ENCODE measurements at places on chromosomes 4 and X.

DNA sequence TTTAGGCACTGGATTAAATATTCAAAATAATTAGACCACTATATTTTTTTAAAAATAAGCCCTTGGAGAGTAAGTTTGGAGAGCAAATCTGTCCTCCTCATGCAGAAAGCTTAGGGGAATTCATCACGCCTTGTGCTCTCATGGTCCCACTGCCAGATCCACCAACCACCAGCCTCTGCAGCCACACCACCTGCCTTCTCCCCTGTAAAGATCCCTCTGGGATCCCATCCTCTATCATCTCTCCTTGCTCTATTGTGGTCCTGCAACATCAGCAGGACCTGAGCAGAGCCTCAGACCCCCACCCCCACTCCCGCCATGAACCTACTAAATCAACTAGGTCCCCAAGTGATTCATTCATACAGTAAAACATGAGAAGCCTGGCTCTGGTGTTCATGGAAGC lies 482.6 kb upstream of the GALNT7 start:
- no peak for DNase-seq

- DNase-seq = no peak
Measured at GRCh38 chr4:40987151-40987550, 227.2 kb downstream of the APBB2 start.

- no peak for DNase-seq
Measured at GRCh38 chr4:6325788-6326290, 56.2 kb downstream of the WFS1 start.

GRCh38 chr4:73499996-73500765 lies 18.6 kb downstream of the AFM start:
- no peak for DNase-seq

DNA sequence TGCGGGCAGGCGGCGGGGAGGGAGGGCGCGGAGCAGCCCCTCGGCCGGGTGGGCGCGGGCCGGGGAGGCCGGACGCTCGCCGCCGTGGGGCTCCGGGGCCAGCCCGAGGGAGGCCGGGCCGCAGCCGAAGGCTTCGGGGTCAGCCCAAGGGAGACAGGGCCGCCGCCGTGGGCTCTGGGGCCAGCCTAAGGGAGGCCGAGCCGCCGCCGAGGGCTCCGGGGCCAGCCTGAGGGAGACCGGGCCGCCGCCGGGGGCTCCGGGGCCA lies 251 bp downstream of the KIAA0232 start:
- no peak for DNase-seq

- DNase-seq = peak; percentile 57
Measured at GRCh38 chrX:34624416-34624815, 32.7 kb downstream of the TMEM47 start.

DNA sequence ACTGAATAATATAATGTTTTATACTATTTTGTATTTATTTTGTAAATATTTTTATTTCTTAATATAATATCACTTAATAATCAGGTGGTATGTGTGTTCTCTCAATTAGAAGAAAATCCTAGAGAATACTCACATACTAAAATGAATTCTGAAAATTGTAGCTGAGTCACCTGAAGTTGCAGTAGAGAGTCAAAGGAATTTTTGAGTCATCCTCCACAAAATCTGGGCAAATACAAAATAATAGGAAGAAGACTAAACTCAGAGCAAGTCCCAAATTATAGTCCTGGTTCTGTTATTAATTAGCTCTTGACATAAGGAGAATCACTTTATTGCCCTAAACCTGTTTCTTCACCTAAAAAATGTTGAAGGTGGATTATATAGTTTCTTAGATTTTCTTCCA lies 57.8 kb downstream of the SPATA4 start:
- no peak for DNase-seq

- no peak for DNase-seq
Measured at GRCh38 chrX:97638621-97639020, 754.9 kb downstream of the RPA4 start.

GRCh38 chr4:168791376-168791775 lies 218.7 kb downstream of the CBR4 start:
- DNase-seq = no peak

- no peak for DNase-seq
Measured at GRCh38 chr4:183607894-183608293, 51.1 kb downstream of the RWDD4 start.

DNA sequence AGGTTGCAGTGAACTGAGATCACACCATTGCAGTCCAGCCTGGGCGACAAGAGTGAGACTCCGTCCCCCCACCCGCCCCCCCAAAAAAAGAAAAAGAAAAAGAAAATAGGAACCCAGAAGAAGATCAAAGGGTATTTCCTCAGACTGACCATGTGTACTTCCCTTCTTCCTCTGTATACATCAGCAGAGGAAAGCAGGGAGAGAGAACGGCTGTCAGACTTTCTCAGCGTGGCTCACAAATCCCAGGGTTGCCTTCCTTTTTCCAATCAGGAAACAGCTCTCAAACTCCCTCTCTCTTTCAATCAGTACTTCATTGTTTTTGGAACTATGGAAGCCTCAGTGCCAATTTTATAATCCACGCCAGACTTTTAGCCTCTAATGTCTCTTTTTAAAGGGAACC lies 59.1 kb downstream of the CHRNA9 start:
- DNase-seq = no peak

- DNase-seq = no peak
Measured at GRCh38 chr4:76607846-76608245, 172.8 kb downstream of the SHROOM3 start.

DNA sequence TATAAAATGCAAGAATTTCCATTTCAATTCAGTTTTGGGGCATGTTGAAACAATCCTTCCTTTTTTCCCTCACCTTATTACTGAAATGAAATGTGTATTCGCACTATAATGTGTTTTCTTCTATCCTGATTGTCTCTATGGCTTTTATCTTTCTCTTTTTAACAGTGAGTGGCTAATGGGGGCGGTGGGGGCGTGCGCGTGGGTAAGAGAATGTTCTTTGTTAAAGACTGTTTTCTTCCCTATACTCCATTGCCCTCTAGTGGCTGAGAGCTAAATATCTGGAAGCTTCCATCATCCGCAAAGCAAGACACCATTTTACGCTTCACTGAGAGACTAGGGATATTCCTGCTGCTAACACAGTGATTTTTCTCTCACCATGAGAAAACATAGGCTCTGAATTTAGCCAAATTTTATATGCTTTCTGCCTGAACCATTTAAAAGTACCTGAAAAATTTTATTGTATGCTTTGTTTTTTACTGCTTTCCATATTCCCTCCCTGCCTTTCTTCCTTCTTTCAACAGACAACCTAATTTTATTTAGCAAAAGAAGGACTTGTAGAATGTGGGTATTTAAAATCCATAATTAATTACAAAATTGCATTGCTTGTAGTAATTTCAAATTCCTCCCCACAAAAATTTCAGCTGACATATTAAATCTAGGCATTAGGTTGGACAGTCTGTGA lies 194.0 kb downstream of the GASK1B start:
- peak; percentile 84 for DNase-seq

DNA sequence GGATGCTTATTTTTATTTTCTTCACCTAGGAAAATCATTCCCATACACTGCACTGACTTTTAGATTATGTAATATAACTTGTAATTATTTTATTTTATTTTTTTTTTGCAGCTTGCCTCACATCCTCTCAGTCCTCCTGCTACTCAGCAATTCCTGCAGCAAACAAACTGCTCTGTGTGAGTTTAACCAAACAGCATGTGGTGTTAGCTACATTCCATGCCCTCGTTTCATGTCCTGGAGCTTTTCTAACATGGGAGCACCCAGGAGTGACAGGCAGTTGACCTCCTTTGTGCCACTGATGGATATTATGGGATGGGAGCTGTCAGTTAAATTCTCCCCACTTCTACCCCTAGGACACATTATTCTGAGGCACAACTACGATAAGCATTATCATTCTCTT lies 24.8 kb downstream of the CXCL1 start:
- DNase-seq = no peak

GRCh38 chrX:119573840-119574393 lies 446 bp upstream of the UBE2A start:
- DNase-seq = no peak

GRCh38 chr4:105369988-105370387 lies 103.9 kb downstream of the PPA2 start:
- no peak for DNase-seq

DNA sequence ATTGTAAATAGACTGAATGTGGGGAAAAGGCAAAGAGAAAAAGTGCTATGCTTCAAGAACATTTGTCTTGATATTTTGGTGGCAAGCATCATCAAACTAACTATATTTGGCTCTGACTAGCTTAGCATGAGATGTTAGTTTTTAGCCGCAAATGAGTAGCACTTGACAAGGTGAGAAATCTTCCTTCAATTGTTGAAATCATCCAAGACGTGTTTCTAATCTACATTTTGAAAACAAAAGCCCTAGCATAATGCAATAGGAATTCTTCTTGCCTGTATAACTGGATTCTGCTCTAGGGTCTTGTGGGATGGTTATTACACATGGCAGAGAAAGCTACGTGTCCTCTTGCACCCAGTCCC lies 92.5 kb downstream of the SORBS2 start:
- DNase-seq = no peak

DNA sequence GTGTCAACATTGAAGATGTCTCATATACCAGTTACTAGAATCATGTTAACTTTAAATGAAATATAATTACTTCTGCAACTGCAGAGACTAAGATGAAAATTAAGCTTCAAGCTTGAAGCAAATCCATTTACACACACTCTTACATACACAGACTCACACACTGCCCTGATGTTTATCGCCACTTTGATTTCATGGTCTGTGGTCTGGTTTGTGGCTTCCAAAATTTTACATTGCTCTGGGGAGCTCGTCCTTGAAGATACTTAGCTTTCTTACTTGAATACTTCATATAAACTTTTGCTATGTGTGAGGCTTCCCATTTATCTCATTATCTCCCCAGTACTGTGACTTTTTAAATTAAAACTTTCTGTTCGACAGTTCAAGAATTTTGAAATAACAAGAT lies 35.8 kb downstream of the ARHGEF38 start:
- no peak for DNase-seq

DNA sequence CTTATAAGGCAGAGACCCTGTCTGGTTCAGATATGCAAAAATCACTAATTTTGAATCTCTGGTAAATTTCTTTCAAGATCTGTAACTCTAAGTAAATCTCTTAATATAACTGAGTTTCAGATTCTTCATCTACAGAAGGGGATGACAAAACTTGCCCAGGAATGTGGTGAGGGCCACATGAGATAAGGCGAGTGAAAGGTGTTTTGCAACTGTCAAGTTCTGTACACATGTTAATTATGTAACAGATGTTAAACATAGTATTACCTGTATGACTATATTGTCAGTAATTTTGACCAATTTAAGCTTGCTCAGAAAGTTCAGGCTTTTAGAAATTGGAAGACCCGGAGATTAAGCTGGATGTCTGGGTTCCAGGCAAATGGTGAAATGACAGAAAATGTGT lies 549 bp upstream of the GLRB start:
- DNase-seq = peak; percentile 5

DNA sequence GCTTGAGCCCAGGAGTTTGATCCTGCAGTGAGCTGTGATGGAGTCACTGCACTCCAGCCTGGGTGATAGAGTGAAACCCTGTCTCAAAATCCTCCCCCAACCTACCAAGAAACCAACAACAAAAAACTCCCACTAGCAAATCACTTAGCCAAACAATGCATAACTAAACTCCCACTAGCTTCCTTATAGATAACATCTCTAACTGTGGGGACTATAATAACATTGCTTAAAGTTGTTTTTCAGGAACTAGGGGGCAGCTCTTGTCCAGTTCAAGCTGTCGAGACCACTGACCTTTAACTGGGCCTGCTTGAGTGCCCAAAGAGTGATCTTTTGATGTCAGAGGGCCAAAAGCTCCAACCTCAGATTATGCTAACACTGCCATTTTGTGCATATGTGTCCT lies 81.7 kb downstream of the FREM3 start:
- no peak for DNase-seq

DNA sequence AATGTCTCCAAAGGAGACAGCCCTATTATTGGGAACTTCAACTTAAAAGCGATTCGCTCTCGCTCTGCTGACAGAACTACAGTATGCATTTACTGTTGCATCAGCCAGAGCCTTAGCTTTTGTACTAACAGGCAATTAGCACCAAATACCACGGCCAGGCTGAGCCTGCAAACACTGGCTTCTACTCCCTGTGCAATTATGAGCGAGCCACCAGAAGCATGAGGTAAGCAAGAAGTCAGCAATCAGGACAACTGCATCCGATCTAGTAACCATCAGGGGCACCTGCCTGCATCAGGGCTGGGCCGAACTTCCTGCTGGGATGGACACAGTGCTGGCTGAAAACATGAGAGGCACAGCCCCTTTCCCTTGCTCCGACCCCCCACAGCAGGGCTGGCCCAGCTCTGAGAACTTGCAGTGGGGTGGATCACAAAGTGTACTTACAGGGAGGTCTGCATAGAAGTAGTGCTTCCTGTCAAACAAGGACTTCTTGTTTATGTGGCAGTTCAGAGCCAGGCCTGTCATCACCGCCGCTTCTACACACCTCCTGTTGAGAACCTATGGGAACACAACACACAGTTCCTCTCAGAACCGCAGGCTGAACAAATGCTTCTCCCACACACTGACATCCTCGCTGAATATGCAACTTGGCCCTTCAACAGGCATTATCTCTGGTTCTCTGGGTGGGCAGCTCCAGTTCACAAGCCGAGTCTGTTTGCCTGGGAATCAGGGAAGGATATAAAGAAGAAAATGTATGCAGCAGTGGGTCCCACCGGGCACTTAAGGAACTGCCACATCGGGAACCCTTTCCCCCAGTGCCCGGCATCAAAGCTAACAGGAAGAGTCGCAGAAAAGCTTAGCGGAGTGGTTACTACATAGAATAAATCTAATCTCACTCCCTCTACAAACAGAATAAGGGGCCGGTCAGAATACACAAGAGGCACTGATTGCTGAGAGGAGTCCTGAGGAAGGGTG lies 41.5 kb downstream of the GATB start:
- no peak for DNase-seq

GRCh38 chrX:101483705-101484104 lies 1.6 kb upstream of the ARMCX4 start:
- DNase-seq = no peak

GRCh38 chrX:45351478-45351877 lies 150.8 kb upstream of the DIPK2B start:
- no peak for DNase-seq

- no peak for DNase-seq
Measured at GRCh38 chr4:148216866-148217814, 225.1 kb downstream of the NR3C2 start.

Data from spinal cord (tissue), 10 donors.